Epithelial cell of esophagus (primary cell): ENCODE measurements at places on chromosomes 13 and 19.

- DNase-seq: no peak
Measured at GRCh38 chr13:93660391-93661063, 433.9 kb downstream of the GPC6 start.

GRCh38 chr13:104015646-104016396 lies 949.6 kb upstream of the SLC10A2 start:
- DNase-seq: no peak

GRCh38 chr13:23715092-23715761 lies 145.0 kb downstream of the TNFRSF19 start:
- DNase-seq: no peak

DNA sequence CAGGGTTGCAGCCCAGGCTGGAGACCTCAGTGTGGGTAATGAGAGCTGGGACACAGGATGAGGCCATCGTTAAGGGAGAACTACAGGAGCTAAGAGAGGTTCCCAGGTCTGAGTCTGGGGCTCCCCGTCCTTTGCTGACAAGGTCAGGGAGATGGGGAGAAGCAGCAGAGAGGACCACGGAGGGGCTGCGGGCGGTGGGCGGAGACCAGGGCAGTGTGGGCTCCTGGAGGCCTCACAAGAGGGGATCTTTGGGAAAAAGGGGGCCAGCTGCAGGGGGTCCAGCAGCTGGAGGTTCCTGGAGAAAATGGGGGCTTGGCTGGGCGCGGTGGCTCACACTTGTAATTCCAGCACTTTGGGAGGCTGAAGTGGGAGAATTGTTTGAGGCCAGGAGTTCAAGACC lies 16.0 kb downstream of the RFX1 start:
- no peak for DNase-seq

DNA sequence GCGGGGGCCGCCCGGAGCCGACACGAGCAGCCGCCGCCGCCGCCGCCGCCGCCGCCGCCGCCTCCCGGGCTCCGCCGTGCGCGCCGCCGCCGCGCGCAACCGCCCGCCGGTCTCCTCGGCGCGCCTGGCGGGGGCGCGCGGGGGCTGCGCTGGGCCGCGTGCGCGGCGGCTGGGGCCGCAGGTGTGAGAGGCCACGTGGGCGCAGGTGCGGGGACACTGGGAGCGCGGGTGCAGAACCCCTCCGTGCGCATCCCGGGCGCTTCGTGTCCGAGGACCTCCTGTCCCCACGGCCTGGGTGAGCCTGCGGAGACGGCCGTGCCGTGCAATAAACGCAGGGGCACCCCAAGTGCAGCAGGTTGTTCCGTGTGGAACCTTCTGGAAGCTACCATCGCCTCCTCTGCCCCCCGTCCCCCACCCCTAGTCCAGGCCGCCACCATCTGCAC lies at the start of gene LINGO3:
Gene LINGO3, minus strand, starts transcription at position 41 of the 443 bp plus-strand sequence. CDS start 16,378 bp downstream, outside the sequence.
- DNase-seq: no peak

DNA sequence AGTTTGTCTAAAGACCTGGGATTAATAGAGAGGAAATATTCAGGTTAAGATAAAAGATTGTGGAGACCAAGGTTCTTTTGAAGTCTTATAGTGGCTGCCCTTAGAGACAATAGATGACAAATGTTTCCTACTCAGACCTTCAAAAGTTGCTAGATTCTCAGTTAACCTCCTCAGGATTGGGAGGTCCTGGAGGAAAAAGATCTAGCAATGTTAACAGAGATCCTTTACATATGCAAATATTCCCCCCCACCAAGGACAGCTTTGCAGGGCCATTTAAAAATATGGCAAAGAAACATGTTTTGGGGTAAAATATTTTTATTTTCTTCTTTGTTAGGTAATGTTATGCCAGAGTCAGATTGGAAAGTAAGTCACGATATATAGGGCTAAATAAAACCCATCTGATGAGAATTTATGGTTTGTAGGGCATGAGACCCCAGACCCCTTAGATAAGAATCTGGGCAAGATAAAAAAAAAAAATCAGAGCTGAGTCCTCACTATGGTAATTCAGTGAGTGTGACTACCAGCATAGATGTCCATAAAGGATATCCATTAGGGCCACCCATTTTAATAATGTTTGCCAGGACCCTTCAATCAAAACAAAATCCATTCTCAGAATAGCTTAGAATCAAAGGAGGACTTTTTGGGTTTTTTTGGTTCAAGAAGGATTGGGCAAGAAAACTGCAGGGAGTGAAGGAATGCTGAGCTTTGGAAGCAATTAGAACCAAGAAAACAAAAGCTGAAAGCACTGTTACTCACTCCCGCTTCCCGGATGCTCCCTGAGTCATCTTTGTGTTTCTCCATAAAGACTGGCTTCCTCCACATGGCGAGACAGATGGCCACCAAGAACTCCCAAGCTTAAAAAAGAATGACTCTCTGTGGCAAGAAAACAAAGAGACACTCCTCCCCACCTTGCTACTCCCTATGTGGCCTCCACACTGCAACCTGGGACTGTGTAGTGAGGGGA lies 28.2 kb downstream of the VSTM1 start:
- peak; percentile 71 for DNase-seq

DNA sequence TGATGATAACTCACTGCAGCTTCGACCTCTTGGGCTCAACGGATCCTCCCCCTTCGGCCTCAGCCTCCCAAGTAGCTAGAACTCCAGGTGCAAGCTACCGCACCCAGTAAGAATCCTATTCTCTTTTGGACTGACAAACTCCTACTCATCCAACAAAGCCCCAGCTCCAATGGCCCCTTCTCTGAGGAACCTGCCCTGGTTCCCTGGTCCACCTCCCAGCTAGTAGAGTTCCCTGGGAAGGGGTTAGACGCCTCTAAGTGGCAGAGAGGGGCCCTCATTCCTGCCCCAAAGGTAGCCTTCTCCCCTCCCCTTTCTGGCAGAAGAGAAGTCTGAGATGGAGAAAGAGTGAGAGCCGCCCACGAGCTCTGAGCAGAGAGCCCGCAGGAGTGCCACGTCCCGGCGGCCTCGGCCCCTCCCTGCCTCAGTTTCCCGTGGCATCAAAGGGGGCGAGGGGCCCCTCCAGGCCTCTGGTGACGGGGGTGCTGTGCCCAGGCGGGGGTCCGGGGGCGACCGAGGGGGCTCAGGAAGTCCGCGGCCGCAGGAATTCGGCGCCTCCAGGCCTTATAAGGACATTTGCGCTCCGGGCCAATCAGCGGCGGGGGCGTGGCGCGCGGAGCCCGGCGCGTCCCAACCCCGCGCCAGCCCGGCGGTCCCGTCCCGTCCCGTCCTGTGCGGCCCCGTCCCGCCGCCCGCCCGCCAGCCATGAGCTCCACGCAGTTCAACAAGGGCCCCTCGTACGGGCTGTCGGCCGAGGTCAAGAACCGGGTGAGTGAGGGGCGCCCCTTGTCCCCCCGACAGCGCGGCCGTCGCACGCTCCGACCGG lies at the start of gene CNN2:
Gene CNN2, plus strand, starts transcription at position 649 of the 823 bp plus-strand sequence. Its CDS starts 54 bp downstream, at position 703.
- DNase-seq: peak; percentile 81

DNA sequence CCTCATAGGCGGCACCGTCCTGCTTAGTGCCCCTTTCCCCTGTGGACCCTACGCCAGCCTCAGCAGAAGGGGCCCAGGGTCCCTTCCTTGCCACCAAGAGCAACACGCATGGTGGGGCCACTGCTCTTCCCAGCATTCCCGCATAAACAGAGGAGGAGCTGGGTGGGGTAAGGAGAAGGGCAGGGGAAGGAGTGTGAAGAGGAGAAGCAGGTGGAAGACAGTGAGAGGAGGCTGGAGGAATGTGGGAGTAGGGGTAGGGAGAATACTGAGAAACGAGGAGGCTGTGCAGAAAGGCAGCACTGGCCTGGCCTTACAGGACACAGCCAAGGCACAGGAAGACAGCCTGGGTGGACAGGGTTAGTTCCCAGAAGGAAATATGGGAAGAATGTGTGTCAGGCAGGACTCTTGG lies 43.9 kb downstream of the ZNF331 start:
- DNase-seq: no peak

DNA sequence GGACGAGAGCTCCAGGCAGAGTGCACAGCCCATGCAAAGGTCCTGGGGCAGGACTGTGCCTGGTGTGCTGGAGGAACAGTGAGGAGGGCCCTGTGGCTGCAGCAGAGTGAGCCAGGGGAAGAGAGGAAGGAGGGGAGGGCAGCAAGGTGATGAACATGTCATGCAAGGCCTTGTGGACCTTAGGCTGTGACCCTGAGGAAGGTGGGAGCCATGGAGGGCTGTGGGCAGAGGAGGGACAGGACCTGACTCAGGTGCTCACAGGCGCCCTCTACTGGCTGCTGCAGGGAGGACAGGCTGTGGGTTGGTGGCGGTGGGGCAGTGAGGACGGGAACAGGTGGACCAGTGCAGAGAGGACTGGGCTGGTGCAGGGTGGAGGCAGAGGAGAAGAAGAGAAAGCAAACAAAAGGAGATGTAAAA lies 170.3 kb downstream of the PTPRS start:
- no peak for DNase-seq

DNA sequence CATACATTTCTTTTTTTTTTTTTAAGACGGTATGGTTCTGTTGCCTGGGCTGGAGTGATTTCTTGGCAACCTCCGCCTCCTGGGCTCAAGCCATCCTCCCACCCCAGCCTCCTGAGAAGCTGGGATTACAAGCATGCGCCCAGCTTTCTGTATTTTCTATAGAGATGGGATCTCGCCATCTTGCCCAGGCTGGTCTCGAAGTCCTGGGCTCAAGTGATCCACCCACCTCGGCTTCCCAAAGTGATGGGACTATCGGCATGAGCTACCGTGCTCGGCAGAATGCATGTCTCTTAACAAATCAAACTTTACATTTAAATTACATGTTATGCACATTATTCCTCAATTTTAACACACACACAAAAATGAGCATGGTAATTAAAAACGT lies 1.2 kb downstream of the NDUFA13 start:
- no peak for DNase-seq

GRCh38 chr19:31517224-31518180 lies 168.3 kb upstream of the TSHZ3 start:
- no peak for DNase-seq

GRCh38 chr13:98524793-98525192 lies 52.1 kb downstream of the STK24 start:
- no peak for DNase-seq

GRCh38 chr13:32098272-32098671 lies 66.7 kb downstream of the FRY start:
- DNase-seq: peak; percentile 10

- DNase-seq: peak; percentile 54
Measured at GRCh38 chr13:98571955-98572662, 4.8 kb downstream of the STK24 start.
